Fibroblast of mammary gland (primary cell): ENCODE measurements at places on chromosomes 1 and 21.

DNA sequence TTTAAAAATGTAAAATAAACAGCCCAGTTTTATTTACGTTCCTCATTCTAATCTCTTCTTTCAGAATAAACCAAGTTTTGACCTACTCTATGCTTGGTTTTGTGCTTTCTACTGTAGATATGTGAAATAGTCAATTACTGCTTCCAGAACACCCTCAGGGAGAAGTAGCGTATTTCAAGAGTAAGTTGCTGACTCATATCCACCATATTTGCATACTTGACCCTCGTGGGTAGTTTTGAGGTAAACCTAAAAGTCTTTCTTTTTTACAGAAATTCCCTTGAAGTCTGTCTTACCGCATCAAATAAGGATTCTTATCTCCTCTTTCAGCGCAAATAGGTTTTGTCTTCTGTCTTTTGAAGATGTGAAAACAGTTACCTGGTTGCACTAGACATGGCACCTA lies 1.4 kb upstream of the OR2L3 start:
- no peak for DNase-seq

DNA sequence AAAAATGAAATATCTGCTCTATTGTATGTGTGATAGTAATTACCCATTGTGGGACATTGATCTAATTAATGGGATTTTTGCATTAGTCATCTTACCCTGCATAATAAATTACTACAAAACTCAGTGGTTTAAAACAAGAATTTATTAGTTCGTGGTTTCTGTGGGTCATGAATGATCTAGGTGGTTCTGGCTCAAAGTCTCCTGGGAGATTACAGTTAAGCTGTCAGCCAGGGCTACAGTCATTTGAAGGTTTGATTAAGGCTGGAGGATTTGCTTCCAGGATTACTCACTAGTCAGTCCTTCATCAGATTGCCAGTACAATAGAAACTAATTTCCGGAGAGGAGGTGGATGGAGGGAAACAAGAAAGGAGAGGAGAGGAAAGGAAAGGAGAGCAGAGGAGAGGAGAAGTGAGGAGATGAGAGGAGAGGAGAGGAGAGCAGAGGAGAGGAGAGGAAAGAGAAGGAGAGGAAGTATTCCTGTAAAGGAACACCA lies 60.4 kb upstream of the TNFSF4 start:
- peak; percentile 93 for DNase-seq

DNA sequence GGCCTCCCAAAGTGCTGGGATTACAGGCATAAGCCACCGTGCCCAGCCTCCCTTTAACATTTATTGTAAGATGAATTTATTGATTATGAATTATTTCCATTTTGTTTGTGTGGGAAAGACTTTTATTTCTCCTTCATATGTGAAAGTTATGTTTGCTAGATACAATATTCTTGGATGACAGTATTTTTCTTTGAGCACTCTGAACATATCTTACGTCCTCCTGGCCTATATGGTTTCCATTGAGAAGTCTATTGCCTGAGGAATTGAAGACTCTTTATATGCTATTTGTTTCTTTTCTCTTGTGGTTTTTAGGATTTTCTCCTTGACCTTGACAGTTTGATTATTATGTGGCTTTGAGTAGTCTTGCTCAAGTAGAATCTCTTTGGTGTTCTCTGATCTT lies 26.8 kb upstream of the HLX start:
- no peak for DNase-seq

DNA sequence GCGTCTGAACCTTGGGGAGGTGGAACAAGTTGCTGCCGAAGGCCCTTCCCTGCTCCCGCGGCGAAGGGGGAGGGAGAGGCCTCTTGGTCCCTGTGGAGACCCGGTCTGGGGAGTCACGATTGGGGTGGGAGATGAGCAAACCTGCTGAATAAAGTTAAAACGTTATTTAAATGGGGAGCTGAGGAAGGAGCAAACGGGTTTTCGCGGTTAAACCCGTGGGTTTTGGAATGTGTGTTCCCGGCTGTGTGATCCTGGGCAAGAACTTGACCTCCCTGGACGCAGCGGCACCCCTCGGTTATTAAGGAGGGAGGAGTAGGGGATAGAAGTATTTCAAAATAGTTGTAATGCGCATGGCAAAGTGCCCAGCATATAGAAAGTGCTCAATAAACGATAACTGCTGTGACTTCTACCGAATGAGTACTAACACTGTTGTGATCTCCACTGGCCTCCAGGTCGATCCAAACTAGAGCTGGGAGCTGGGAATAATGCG lies 3.4 kb downstream of the FAM110D start:
- DNase-seq: peak; percentile 11

- peak; percentile 100 for DNase-seq
These were observed 779 bp upstream of the STK40 start for GRCh38 chr1:36386265-36387140.

DNA sequence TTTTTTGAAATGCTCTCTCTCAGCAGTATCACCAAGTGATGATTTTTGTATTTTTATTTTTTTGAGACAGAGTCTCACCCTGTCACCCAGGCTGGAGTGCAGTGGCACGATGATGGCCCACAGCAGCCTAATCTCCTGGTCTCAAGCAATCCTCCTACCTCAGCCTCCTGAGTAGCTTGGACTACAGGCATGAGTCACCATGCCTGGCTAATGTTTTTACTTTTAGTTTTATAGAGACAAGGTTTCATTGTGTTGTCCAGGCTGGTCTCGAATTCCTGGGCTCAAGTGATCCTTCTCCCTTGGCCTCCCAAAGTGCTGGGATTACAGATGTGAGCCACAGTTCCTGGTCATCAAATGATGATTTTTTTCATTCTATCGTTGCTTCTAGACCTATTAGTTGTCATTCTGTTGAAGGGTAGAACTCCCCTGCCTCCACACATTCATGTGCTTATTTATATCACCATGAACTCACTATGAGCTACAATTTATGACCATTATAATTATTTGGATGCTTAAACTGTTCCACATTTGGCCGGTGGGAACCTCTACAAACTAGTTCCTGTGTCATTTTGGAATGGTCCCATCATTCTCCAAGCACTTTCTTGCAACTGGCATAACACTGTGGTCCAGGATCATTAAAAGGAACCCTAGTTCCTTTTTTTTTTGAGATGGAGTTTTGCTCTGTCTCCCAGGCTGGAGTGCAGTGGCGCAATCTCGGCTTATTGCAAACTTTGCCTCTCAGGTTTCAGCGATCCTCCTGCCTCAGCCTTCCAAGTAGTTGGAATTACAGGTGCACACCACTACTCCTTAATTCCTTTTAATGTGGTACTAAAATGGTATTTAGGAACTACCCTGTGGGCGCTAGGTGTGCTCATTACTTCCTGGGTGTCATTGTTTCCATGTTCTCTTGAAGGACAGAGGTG lies 20.2 kb upstream of the TOR3A start:
- DNase-seq: no peak

DNA sequence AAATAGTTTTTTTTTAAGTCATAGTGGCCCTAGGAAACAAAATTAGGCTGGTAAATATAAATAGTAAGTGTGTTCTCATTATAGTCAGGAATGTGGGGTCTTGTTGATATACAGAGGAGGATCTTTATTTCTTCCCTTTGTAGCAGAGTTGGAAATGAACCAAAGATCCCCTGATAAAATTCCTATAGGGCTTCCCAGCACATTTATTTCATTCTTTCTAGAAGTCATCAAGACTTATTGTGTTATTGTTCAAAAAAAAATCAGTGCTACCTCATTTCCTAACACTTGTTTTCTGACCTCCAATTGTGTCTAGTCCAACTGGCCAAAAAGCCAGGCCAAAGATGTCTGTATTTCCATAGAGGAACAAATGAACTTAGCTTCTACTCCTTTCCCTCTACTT lies 7.6 kb upstream of the PLEKHO1 start:
- DNase-seq: no peak

DNA sequence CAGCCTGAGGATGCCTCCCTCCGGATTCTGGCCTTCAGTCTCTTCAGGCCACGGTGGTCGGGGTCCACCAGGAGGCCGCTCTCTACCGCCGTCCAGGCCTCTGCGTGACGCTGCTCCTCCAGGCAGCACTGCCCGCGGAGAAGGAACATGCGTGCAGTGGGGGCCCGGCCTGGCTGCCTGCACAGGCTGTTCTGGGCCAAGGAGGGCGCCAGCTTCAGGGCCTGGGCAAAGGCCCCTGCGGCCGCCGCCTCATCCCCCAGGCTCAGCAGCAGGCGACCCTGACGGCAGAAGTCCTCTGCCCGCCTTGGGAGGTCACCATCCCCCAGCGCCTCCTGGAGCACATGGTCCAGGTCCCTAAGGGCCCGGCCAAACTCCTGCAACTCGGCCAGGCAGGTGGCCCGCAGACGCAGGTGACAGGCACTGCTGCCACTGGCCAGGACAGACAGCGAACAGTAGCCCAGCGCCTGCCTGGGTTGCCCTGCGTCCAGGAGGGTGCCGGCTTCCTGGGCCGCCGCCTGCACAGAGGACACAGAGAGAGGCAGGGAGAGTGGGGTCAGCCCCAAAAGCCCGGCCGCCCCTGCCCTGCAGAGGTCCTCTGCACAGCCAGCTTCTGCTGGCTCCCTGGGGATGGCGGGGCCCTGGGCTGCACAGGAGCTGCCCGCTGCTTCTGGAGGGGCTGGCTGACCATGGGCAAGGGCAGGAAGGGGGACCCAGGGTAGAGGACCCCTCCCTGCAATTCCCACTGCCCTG lies 8.7 kb upstream of the MMEL1 start:
- DNase-seq: no peak

DNA sequence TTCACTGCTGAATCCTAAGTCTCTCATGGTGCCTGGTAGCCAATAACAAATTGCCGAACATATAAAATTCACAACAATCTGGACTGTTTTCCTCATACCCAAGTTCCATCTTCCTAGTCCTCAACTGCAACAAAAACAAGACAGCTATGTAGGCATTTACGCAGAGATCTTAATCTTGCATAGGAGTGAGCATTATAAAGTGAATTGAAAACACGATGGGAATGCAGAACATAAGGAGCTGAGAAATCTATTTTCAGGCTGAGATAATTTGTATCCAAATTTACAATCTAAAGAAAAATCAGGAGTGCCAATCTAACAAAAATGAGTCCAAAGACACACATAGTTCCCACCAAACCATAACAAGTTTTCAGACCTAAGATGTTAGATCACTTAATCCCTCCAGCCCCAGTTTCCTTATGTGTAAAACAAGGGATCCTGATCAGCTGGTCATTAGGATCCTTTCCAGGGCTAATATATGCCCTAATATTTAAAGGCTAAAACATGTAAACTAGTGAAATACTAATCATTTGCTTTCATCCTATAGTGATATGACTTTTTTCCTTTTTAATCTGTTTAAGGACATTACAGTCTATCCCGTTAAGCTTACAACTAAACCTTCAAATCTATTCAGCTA lies 1.9 kb downstream of the SLC16A1 start:
- DNase-seq: no peak

DNA sequence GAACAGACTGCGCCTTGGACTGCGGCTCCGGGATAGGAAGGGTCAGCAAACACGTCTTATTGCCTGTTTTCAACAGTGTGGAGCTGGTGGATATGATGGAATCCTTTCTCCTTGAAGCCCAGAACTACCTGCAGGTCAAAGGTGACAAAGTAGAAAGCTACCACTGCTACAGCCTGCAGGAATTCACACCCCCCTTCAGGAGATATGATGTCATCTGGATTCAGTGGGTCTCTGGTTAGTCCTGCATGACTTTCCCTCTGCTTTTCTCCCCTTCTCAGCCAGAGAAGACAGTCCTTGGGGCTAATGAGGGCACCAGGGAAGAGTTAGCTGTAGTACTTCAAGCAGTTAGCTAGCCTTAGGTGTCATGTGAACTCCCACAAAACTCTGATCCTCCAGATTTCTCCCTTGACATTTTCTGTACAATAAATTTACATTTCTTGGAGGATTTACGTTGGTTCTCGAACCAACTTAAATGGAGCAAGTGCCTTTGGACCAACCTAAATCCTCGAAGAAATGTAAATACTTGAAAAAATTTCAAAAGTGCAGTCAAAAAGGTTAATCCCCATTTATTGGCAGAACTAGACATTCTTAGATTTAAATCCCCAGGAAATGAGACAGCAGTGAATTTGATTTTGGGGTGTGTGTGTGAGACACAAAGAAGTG lies 20.9 kb downstream of the NTMT2 start:
- no peak for DNase-seq

DNA sequence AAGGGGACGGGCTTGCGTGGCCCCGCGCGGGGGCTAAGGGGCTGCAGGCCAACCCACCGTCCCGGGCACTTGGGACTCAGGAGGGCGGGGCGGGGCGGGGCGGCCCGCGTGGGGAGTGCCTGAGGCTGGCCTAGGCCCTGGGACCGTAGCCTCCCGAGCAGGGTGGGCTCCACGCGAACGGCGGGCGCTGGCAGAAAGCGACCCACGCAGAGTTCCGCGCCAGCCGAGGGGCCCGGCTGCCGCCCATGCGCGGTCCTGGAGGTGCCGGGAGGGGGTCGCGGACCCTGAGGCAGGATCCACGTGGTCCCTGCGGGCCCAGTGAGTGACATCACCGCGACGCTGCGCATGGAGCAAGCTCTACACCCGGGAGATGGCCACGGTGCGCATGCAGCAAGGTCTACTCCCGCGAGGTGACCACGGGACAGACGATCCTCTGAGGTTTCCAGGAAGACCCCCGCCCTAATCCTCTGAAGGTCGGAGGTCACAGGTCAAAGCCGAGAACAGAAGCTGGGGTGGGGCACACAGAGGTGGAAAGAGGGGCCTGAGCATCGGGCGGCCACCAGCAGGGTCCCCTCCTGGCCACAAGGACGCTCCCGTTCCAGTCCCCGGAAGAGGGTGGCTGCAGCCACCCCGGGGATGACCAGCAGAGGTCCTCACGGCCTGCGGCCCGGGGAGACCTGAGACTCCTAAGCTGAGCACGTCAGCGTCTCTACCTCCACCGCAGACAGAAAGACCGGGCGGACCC lies 13.5 kb upstream of the SLC19A1 start:
- DNase-seq: peak; percentile 81

GRCh38 chr1:89641781-89642180 lies 8.9 kb downstream of the LRRC8C start:
- DNase-seq: no peak

- DNase-seq: no peak
These were observed 752.1 kb downstream of the NCAM2 start for GRCh38 chr21:21750124-21750825.

DNA sequence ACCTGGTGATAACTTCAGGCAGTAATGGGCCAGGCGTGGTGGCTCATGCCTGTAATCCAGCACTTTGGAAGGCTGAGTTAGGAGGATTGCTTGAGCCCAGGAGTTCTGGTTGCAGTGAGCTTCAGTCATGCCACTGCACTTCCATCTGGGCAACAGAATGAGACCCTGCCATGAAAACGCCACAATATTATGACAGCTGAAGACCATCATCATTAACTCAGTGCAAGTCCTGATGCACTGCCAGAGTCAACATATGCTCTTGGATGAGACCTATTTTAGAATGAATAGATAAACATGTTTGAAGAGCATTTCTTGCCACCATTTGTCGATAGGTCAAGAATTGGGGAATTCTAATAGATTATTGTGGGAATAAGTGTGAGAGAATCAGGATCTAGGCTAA lies 26.4 kb downstream of the HENMT1 start:
- no peak for DNase-seq

GRCh38 chr1:31714442-31715086 lies 10.7 kb upstream of the COL16A1 start:
- DNase-seq: peak; percentile 74

DNA sequence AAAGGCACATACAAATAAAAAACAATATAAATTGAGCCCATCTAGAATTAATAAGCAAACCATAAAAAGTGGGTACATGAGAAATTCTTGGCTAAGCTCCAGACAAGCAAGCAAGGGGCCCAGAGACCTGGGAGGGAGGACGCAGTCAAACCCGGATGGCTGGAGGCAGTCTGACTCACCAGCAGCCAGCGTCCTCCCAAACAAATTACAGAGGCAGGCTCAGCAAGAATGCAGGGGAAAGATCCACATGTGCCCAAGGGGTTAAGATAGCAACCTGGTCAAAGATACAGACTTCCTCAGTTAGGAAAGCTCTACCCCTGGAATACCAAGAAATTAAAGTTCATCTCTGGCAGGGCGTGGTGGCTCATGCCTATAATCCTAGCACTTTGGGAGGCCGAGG lies 7.4 kb upstream of the TIAM1 start:
- DNase-seq: peak; percentile 60
